ENCODE measurements at places on chromosomes 7 and 10.

DNA sequence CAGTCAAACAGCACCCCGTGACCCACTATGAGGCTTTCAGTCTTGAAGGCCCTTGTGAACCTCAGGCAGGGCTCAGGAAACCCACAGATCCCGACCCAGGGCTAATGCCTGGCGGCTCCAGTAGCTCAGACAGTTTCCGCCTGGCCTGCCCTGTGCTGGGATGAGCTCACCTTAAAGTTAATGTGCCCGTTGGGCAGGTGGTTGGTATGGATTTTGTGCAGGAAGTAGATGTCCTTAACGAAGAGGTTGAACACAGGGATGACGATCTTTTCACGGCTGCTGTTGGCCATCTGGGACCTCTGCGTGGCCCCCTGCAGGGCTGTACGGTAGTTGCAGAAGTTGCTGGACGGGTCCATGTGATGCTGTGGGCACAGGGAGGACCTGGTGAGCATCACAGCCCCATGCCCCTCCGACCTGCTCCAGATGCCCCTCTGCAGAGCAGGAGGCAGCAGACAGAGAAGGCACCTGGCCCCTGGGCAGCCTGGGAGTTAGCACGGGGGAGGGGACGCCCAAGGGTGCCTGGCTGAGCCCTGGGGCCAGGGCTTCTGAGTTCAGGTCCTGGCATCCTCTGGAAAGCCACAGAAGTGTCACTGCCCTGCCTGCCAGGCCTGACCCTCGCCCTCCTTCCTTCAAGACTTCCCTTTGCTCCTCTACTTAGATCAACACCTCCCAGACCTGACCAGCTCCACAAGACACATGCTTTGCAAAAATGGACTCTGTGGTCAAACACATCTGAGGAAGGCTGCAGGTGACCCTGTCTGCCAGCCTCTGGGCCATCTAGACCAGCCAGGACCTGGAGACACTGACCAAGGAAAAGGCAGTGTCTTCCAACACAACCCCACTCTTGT, 59.8 kb downstream of the CSGALNACT2 start:
- DNase-seq = no peak

DNA sequence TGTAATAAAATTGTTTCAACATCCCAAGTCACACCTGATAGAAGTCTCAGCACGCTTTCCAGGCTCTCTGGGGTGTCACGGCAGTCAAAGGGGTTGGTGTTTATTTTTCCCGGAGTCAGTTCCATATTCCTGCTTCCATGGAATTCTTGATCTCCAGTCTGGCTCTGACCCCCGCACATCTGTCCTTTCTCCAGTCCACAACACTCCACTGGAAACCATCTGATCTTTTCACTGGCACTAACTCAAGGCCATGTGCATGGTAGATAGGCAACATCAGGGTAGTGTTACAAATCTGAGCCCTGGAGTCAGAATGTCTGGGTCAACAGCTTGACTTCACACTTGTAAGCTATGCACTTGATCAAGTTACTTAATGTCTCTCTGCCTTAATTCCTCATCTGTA, 176.2 kb downstream of the WDR11 start:
- DNase-seq = no peak

- no peak for DNase-seq
Measured at GRCh38 chr10:120382360-120382759, 74.7 kb upstream of the PLPP4 start.

DNA sequence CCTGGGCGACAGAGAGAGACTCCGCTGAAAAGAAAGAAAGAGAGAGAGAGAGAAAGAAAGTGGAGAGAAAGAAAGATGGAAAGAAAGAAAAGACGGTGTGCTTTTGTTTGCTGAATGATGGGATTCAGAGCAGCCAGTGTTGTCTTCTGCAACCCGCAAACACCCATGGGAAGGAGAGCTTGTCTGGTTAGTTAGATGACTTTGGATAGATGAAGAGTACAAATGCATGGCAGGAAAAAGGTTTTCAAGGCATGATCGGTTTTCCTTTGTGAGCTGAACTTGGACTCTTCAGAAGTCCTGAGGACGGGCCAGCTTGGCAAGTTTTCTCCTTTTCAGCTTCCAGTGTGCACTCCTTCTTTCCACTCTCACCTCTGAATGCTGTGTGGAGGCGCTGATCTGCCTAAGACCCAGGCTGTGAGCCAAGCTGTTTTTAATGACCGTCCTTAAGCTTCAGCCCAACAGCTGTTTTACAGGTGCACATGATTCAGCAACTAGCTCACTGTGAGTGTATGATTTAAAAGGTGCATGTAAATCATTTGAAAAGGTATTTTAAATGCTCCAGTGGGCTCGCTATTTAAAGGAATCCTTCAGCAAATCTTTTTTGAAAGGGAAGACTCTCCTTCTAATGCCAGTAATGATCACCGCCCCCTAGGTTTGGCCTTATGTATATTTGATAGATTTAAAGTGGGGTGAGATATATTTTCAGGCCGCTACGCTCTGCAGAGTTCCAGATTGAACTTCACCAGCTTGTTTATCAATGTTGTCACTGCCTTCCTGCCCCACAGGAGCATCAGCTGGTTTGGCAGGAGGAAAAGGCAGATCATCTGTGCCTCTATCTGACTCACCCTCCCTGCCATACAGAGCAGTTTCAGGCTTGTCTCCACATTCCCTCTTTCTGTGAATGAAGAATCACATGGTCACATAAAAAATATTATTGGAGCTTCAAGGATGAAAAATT, 115.0 kb downstream of the PLXDC2 start:
- no peak for DNase-seq

GRCh38 chr10:52491246-52491995, 177.3 kb downstream of the DKK1 start:
- no peak for DNase-seq

DNA sequence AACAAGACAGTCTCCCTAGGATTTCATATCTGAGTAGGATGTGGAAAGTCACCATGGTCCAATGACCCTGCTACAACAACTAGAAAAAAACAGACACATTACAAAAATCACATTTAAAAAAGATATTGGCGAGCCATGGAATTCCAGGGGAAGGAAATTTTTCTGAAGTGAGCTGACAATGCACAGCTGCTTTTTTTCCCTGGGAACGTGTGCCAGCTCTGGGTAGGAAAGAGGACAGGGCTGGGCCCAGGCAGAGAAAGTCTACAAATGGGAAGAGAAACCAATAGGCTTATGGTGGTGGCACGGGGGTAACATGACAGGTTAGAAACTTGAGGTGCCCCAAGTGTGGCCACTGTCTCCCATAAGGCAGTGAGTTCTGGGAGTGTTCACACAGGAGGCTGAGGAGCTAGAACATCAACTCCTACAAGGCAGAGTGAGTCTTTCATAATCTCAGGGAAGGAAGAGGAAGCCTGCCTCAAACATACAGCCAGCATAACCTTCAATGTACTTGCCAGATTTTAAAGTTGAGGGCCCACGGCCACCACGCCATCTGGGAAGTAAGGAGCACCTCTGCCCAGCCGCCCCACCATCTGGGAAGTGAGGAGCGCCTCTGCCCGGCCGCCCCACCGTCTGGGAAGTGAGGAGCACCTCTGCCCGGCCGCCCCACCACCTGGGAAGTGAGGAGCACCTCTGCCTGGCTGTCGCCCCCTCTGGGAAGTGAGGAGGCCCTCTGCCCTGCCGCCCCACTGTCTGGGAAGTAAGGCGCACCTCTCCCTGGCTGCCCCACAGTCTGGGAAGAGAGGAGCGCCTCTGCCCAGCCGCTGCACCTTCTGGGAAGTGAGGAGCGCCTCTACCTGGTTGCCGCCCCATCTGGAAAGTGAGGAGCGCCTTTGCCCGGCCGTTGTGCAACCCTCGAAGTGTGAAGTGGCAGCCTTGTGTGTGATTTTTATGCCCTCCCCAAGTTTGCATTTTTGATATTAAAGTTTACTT, 5.9 kb downstream of the FBXL13 start:
- no peak for DNase-seq

DNA sequence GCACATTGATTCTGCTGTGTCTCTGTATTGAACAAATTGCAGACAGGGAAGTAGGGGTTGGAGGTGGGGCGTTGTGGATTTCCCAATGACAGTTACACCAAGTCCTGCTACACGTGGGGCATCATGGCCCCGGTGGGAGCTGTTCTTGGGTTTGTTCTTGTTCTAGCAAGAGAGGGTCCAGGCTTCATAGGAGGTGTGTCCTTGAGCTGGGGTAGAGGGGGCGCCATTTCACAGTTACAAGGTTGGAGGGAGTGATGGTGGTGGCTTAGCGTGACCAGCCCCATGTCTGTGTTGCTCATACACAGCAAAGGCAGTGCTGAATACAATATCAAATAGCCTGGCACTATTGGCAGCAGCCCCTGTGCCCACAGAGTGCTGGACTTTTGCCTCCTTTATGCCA, 15.7 kb downstream of the SH2D4B start:
- DNase-seq = no peak

DNA sequence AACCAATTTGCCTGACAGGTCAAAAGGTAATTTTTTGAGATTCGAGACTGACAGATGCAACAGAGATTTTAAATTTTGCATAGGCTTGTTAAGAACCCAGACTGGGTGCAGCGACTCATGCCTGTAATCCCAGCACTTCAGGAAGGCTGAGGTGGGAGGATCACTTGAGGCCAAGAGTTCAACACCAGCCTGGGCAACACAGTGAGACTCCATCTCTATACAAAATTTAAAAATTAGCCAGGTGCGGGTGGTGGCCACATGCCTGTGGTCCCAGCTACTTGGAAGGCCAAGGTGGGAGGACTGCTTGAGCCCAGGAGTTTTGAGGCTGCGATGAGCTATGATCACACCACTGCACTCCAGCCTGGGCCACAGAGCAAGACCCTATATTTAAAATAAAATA, 34.6 kb downstream of the AMZ1 start:
- no peak for DNase-seq

DNA sequence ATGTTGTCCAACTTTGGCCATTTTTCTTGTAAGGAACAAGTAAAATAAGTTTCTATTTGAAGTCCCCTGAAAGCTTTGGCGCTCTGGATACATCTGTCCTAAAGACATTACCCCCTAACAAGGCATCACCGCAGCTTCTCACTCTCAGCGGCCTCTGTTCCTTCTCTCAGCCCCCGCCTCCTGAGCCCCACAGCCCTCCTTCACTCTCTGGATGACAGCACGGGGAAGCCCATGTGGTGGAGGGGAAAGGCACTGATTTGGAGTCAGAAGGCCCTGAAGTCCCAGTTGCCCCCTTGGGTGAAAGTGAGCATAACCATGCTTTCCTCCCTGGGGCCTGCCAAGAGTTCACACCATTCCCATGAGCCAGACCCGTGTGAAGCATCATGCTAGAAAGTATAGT, 4.6 kb downstream of the H2BK1 start:
- no peak for DNase-seq

DNA sequence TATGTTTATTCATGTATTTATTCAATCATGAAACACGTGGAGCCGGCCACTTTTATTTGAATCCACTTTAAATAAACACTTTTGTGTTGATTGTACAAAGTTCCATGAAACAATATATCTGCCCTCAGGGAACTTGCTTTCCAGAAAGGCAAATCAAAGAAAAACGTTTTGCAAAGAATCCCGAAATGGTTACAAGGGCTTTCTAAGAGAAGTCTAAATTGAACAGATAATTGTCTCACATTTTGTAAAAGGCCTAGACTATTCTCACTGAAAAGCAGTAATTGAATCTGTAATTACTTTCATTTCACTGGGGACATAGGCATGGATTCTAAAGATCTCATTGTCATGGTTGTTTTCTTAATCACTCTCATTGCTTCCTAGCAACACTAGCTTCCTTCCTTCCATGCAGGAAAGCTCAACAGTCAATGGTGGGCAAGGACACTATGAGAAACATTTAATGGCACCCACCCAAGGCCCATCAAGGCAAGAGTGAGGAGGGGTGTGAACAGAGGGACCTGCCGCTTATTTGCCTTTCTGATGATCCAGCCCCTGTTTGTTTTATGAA, 622.4 kb upstream of the C7orf33 start:
- DNase-seq = no peak

GRCh38 chr7:143015084-143015483, 11.8 kb downstream of the OR9A2 start:
- DNase-seq = no peak

DNA sequence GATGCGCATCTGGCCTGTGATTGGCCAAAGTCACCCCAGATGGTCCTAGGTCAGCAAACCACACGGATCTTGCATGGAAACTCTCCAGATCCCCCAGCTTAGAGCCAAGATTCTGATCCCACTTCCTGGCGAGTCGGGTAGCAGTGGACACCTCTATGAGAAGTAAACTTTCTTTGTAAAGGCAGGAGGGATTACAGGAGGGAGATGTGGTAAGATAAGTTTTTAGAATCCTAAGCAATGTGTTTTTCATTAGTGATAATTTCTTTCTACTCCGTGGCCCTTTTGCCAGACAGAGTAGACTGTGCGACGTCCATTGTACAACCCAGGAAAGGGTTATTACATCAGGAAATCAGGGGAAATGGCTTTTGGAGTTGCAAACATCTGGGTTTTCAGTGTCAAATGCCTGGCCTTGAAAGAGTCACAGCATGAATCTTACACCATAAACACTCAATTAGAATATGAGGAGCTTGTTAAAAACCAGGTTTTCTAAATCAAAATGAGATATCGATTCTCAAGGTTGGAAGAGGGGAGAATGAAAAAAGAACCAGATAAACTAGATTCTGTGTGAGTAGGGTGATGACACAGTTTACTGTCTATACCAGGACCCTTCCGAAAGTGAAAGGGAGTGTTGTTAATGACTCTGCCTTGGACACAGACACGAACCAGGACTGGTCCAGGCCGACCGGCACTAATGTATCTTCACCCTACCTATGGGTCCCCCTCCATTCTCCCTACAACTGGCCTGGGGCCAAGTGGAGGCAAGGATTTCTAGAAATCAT, 61.9 kb upstream of the WAC start:
- no peak for DNase-seq

- no peak for DNase-seq
Measured at GRCh38 chr7:112743811-112744210, 46.4 kb downstream of the TMEM168 start.

DNA sequence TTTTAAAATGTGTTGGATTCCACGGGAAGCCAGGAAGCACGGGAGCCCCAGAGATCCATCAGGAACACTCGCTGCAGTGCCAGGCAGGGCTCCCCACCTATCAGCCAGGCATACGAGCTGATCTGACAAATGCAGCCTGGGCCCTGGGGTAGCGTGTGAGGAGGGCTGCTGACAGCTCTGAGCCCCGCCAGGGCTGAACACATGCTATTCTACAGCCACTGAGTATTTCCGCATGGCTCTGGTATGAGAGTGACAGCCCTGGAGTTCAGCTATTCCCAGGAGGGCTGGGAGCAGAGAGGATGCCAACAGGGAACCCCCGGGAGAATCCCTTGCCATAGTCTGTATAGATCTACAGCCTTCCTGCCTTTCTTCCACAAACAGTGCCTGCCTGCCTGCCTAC, 237.3 kb upstream of the ZMIZ1 start:
- no peak for DNase-seq
